ENCODE measurements at places on chromosomes 5 and 9. TPM values are rescaled to one million over a fixed set of nuclear protein-coding genes. Genes with fewer than 3 reads are reported as not detected.

TXNDC8 gene
- polyA plus RNA-seq = not detected

CKS2 gene
- polyA plus RNA-seq = 524 TPM

BTNL3 gene
- polyA plus RNA-seq = not detected

NTNG2 gene
- polyA plus RNA-seq = 1.1 TPM

GABRA1 gene
- polyA plus RNA-seq = not detected

GLRA1 gene
- polyA plus RNA-seq = not detected

ZCCHC10 gene
- 28.3 TPM for polyA plus RNA-seq

NTRK2 gene
- 0.05 TPM for polyA plus RNA-seq

PCDHGA9 gene
- 0.03 TPM for polyA plus RNA-seq

- DNase-seq = no peak
Measured at GRCh38 chr9:13431222-13431536, 151.7 kb upstream of the MPDZ start.

DNA sequence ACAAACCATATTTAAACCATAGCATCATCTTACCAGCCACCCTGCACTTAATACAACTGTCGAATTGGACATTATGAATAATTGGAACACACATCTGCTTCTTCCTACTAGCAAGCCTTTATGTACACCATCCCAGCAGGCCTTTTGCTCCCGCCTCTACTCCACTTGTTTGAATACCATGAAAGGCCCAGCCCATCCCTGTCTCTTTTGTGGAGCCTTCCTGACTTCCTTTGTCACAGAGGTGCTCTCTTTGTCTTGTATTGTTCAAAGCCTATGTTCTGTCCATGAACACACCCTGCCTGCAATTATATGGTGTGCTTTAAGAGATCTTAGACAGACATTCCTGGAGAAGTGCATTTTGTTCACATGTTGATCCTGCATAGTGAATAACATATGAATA, 465.7 kb downstream of the DIRAS2 start:
- no peak for DNase-seq

GRCh38 chr9:85377731-85378289, 363.9 kb downstream of the AGTPBP1 start:
- no peak for DNase-seq

- no peak for DNase-seq
Measured at GRCh38 chr5:91176288-91177016, 206.7 kb downstream of the ARRDC3 start.

DNA sequence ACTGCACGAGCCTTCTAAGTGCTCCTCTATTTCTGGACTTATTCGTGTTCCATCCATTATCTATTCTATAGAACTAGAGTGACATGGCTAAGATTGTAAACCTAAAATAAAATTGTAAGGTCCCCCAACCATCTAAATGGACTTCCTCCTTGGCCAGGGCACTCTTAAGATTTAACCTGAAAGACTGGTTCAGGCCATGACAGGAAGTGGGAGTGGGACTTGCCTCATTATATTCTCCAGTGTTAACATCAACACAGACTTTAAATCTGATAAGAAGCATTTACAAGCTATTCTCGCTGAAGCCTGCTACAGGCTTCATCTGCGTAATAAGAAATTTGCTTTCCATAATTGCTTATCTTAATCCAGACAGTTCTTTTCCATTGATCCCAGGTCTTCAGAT, 117.0 kb downstream of the SSBP2 start:
- DNase-seq = no peak

GRCh38 chr5:107472620-107473064, 198.1 kb downstream of the EFNA5 start:
- no peak for DNase-seq

GRCh38 chr9:120985819-120986222, 59.2 kb upstream of the TRAF1 start:
- peak; percentile 25 for DNase-seq

GRCh38 chr5:91166059-91166807, 216.9 kb downstream of the ARRDC3 start:
- no peak for DNase-seq

- DNase-seq = no peak
Measured at GRCh38 chr9:93501406-93501805, 48.0 kb upstream of the FAM120AOS start.

DNA sequence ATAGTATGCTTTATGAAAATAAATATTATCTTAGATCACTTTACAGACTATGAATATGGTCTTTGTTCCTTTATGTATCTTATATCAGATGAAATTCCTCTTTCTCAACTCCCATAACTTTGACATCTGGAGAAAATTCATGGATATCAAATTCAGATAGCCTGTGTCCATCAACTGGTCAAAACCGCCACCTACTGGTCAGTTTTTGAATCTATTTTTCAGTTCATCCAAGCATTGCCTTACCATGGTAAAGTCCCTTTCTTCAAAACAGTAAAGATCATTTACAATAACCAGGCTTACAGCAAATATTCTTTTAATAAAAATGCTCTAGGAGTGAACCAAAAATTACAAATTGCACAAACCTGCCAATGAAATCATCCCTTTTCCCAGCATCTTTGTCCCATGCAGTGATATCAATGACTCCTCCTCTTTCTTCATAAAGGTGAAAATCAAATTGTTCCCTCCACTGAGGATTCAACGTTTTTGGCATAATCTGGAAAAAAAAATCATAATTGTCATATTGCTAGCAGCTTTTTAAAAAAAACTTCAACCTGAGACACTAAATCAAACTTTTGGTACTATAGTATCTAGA, 290.5 kb downstream of the SLF1 start:
- peak; percentile 28 for DNase-seq

- DNase-seq = no peak
Measured at GRCh38 chr9:121651295-121652020, at the start of gene DAB2IP. Gene DAB2IP, plus strand, starts transcription at chr9:121651634. Its CDS starts 142 bp downstream, at chr9:121651776.

GRCh38 chr5:143890487-143890886, 78.5 kb downstream of the HMHB1 start:
- DNase-seq = no peak

DNA sequence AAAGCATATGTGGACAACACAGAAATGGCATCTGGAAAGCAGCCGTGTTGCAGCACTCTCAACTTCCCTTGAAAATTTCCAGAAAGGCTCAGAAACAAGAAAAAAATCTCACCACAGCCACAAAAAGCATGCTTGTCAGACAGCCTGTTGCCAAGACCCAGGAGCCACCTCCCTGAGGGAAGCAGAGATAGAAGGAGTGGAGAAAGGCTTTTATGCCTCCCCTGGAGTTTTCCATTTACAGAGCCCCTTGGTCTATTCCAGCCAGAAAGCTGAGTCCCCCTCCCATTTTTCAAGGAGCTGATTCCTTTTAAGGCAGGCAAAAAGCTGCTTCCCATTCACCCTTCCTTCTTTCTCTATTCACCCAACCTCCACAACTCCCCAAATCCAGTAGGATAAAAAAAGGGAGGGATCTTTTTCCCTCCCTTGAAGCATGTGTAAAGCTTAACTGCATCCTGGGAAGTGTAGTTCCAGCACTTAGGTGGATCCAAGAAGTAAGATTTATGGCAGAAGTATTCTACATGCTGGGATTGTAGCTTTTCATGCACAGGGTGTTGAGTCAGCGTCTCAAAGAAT, 37.1 kb upstream of the PALM2AKAP2 start:
- DNase-seq = no peak

DNA sequence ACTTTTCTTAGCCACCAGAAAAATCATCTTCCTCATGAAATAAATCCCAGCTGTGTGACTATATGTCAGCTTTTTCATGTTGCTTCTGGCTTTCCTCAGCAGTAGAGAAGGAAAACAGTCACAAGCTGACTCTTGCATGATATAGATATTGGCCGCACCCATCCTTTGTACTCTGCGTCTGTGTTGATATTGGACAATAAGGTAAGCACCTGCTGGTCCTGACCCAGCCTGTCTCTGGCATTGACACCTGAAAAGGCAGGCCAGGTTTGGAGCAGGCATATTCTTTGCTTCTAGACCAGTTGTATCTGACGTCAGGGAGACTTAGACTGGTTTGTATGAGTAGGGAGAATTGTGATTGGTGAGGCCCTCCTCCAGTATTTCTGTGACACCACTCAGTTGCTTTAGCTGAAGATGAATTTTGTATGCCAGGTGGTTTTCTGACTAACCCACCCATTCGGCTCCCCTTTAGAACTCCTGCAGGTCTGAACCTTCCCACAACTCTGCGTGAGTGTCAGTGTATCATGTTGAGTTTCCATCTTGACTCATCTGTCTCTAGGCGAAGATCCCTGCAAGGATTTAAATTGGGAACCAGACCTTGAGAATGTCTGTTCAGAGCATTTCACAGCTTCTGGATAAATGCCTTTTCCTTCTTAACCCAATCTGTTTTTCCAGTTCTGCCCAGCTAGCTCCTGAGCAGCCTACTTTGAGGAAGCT, 151.2 kb upstream of the RUSC2 start:
- DNase-seq = no peak

DNA sequence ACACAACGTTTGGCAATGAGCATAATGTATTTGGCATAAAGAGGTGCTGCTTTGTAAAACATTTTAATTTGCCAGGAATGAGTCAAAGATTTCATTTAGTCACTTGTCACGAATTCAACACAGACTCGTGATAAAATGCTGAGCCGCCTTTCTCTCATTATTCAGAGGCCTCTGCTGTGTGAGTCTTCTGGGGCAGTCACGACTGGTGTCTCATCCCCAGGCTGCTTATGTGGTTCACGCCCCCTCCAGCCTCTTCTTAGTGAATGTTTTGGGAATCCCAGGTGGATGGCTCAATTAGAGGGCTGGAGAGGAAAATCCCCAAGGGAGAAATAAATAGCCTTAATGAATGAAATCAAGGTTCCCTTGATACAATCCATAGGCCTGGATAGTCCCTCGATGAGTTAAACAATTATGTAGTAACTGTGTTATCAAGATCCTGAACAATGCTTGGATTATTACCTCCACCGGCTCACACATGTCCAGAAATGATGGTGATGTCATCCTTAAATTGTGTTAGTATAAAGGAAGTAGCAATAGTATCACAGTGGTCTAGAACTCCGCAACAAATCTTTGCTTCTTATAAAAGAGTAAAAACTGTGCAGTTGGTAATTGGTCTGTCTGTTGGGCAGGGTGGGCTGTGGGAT, 192.1 kb upstream of the ADAMTS16 start:
- DNase-seq = no peak

DNA sequence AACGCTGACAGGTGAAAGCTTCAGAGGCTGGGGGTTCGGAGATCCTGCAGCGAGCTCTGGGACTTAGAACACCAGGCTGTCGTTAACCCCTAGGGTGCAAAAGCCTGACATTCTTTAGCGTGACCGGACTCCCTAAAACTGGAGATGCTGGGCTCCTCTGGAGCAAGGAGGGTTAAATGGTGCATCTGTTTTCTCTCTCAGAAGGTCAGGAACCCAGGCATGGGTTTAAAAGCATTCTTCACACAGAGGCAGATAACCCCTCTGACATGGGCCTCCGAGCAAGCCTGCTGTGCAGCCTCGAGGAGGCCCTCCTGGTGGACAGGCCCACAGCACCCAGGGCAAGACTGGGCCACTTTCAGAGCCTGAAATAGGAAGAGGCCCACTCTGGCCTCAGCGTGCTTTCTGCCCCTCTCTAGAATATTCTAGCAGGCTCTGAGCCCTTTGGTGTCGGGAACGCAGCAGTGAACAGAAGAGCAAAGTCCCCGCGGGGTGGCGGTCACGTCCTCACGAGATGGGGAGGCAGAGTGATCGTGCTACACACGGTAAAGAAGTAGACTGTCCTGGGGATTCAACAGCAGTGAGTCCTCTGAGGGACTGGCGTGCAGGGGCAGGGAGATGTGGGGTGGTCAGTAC, 124.8 kb downstream of the COL23A1 start:
- DNase-seq = no peak

GRCh38 chr5:124764992-124765611, 18.7 kb upstream of the ZNF608 start:
- no peak for DNase-seq

GRCh38 chr9:134275375-134275774, 50.9 kb upstream of the RXRA start:
- DNase-seq = no peak

DNA sequence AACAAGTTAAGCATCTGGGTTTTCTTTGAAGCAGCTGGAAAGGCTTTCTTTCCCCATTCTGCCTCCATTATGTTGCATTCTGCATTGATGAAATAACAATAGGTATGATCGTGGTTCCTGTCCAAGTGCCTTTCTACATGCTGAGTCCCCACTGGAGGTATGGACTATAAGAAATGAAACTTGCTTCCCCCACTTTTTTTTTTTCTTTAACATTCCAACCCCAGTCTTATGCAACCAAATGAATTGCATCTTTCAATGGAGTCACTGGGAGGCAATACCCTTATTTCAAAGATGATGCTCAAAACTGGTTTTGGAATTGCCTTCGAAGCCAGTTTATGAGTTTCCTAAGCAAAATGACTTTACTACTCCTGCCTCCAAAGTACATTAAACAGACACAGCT, 58.9 kb downstream of the ARSB start:
- DNase-seq = no peak

GRCh38 chr5:129858131-129858675, 46.1 kb upstream of the CHSY3 start:
- no peak for DNase-seq

DNA sequence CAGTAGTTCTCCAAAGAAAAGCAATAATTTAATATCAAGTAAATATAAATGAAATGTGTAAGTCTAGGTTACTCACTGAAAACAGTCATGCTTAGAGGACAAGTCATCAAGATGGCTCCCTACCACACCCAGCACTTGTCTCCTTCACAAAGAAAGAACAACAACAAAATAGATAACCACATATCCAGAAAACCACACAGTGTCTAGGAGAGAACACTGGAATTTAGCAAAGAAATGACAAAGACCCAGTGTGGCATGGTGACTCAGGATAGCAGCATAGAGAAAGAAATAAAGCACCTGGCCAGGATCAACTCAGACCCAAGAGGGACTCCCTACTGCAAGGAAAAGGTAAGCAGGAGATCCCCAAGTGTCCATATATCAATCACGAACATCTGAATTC, 356.2 kb downstream of the TMEM161B start:
- DNase-seq = no peak

DNA sequence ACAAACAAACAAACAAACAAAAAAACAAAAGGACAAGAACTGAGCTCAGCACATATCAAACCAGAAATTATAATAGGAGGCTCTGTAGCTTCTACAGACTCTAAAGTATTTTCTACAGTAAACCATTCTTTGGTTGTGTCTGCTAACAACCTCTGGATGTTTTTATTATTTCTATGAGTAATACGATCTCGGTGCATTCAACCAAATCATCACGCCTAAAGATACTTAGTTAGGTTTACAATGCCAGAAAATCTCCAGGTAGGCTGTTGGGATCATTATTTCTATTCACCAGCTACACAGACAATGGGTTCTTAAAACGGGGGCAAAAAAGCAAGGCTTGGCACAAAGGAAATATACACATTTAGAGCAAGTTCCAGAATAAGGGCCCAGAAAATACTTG, 41.6 kb upstream of the ALDOB start:
- DNase-seq = no peak

- no peak for DNase-seq
Measured at GRCh38 chr5:34806532-34806931, 32.4 kb upstream of the TTC23L start.
